Activated CD8-positive, alpha-beta memory T cell treated with anti-CD3 and anti-CD28 coated beads for 36 hours (primary cell): ENCODE measurements at places on chromosomes 5 and 9. TPM values are rescaled to one million over a fixed set of nuclear protein-coding genes. Genes with fewer than 3 reads are reported as not detected.

Gene ZNF354B
- 10.0 TPM for total RNA-seq

Gene AQP3
- 1.6 TPM for total RNA-seq

Gene BRINP1
- not detected for total RNA-seq

Gene CYLC2
- not detected for total RNA-seq
